ENCODE measurements at places on chromosomes 1 and 21.

- DNase-seq: no peak
These were observed 315.5 kb downstream of the GPATCH2 start for GRCh38 chr1:217315346-217315745.

DNA sequence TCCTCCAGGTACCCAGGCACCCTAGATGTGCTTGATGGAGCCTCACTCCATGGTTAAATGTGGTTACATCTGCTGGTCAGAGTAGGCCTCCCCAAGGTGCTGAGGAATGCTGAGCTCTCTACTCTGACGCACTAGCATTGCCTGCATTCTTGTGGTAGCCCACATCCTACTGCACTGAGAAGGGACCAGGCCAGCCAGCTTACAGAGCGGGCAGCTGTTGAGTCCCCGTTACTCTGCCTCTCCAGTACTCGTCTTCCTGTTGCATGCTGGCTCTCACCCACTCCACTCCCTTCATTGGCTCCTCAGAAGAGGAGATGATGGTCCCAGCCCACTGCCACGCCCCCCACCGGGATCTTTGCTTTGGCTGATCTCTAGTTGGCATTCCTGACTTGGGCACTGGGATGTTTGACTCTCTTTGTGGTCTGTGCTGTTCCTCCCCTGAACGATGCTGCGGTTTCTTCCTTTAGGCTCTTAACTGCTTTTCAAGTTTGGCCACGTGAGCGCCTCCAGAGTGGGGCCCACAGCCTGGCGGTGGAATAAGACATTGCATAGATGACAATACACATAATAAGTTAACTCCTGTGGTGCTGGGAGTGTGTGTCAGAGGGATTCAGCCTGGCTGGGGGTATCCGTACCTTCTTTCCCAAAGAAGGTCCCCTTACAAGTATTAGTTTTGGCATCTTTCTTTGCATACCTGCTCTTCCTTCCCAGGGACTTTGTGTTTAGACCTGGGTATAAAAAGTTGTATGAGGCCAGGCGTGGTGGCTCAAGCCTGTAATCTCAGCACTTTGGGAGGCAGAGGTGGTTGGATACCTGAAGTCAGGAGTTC lies 18.6 kb downstream of the AZIN2 start:
- DNase-seq: peak; percentile 76

DNA sequence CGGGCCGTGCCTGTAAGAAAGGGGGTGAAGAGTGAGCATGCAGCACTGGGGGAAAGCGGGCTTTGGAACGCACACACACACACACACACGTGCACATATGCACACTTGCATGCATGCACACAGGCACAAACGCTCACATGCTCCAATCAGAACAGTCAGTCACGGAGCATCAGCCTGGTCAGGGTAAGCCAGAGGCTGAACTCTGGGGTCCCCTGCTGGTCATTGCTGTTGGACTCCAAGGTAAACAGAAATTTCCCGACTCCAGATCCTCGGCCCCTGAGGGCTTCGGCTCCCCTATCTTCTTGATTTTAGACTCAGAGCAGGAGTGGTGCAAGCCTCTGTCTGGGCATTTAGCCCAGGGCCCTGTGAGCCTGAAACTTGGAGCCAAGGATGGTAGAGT lies 54.2 kb downstream of the SYT2 start:
- no peak for DNase-seq

DNA sequence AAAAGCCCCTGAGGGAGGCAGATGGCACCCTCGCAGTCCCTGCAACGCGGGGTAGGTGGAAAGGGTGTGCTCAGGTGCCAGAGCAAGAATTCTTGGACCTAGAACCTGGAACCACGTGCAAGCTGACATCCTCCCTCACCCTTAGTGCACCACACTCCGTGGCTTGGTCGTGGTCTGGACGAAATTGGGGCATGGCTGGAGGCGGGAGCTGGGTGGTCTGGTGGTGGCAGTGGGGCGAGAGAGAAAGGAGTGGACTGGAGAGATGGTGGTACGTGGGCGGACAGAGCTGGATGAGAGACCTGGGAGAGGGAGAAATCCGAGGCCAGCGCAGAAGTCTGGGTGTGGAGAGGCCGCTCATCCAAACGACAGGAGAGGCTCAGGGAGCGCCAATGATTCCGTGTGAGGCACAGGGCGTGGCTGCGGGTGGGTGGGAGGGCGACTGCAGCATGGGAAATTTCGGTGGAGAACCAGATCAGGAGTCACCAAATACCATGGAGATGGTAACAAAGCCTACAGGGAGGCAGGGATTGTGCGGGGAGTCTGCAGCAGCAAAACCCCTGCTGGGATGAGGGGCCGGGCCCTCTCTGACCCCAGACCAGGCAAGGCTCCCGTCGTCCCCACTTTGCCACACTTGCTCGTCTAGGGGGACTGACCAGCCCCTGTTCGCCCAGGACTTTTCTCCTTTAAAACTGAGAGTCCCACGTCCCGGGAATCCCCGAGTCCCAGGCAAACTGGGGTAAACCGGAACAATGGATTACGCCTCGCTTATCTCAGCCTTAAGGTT lies 31.9 kb downstream of the CDCP2 start:
- DNase-seq: no peak

DNA sequence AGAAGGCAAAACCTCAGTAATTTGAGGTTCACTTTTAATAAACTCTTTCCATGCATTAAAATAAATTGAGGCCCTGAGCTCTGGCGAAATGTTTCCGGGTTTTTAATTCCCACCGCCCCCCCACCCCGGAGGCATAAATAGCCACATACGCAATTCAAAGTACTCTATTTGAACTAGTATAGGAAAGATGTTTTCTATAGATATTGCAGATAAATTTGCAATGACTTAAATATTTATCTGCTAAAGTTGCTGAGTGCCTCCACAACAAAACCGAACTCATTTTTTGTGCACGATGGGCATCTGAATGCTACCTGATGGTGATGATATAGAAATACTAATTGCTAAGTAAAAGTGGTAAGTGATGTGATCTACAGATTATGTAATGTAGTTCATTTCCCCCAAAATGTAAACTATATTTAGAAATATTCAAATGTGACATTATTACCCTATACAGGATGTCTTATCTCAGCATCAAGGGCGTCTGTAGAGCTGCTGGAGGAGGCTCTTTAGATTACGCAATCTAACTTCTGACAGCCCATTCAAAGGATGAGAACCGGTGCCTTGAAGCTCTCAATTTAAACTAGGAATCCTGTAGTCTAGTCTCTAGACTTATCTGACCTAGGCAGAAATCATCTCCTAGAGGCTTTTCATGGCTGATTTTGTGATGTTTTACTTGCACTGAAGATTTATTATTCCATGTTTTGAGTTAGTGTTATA lies 8.5 kb downstream of the IRF2BP2 start:
- peak; percentile 82 for DNase-seq

DNA sequence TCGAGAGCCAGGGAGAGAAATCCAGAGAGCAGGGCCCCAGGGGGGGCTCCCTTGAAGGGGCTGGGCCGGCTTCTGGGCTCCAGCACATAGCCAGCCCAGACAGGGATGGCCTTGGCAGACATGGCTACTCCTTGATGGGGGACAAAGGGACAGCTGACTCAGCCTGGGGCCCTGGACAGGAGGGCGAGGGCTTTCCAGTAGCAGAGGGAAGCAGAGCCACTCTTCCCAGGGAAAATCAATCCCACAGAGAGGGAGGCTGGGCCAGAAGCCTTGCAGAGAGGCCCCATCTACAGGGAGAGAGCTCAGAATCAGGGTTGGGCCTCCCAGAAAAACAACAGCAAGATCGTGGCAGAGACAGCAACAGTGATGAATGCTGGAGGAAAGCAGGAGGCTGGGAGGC lies 15.6 kb downstream of the IGFN1 start:
- DNase-seq: no peak

GRCh38 chr1:246219508-246220030 lies 287.5 kb downstream of the SMYD3 start:
- DNase-seq: no peak

DNA sequence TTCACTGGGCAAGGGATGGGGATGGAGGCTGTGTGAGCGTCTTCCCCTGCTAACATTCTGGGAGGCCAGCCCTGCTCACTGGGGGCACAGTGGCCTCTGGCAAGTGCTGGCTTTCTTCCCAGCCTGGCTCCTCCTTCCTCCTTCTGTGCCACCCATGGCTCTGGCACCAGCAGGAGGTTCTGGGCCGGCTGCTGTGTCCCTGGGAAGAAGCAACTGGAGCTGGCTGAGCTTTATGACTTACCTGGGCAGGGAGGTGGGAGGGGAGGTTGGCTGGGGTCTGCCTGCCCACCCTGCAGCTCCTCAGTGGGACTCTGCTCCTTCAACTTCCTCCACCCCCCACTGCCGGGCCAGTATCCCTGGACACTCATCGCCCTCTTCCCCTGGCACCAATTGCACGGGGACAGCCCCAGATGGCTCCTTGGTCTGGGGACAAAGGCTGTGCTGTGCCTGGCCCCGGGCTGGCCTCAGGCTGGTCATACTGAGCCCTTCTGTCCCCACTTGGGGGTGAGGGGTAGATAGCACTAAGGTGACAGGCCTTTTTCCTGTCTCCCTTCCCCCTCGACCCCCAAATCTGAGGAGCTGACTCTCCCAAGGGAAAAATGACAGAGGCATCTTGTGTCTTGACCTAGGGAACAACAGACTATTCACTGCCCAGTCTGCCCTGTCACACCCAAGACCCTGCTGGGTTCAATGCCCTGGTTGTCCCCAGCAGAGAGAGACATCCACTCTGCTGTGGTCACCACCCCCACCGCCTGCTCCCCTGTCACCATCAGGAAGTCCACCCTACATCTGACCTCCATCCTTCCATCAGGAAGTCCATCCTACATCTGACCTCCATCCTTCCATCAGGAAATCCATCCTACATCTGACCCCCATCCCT lies 14.4 kb downstream of the CDK18 start:
- DNase-seq: no peak

GRCh38 chr21:28215214-28215954 lies 777.3 kb downstream of the LTN1 start:
- no peak for DNase-seq
